ENCODE measurements at places on chromosomes 12 and 14.

DNA sequence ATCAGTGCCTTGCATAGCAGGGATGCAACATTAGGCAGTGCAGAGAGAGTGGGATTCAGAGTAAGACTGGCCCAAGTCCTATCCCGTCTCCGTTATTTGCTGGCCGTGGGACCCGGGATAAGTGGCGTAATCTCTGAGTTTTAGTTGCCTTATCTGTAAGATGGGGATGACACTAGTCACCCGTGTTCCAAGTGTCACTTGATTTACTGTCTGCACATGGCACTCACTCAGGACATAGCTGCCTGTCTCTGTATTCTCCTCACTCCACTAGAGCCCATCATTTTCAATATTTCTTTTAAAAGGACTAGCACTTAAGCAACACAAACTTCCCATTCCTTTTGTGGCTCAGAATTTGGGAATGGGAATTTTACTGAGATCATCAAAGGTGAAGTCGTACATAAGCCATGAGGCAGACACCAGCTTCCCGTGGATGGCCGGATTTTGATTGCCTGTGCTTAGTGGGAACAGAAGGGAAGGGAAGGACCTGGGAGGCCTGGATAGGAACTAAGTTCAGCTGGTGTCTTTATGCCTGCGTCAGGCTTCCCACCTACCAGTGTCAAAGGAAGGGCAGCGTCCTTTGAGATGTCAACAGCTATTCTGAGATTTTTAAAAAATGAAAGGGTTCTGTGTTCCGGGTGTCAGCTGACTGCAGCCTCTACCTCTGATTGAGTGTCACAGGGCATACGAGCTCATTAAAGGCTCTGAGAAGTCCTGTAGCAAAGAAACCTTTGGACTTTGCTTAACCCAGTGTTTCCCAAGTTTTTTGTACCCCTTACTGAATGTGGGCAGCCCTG lies 361.4 kb downstream of the CACNA1C start:
- no peak for DNase-seq

- no peak for DNase-seq
These were observed 50.7 kb upstream of the DLK1 start for GRCh38 chr14:100675699-100676684.

- no peak for DNase-seq
These were observed 20.5 kb upstream of the DUSP6 start for GRCh38 chr12:89372584-89373370.

GRCh38 chr12:111788178-111788654 lies 21.5 kb downstream of the ALDH2 start:
- DNase-seq, result no peak

- DNase-seq, result no peak
These were observed 34.5 kb downstream of the USP44 start for GRCh38 chr12:95516757-95517156.

DNA sequence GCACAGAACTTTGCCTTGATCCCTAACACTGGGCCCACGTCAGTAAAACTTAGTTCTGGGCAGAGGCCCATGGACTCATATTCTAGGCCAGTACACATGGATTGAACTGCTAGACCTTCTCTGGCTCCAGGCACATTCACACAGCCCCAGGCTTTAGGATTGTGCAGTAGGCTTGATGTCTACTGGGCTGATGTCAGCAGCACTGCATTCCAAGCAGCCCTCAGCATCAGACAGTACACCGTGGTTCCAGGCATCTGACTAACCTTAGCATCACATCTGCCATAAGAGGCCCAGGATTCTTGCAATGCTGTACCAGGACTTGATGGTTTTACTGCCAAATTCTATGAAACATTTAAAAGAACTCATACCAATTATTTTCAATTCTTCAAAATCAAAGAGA lies 301.9 kb downstream of the CCER1 start:
- DNase-seq, result no peak

DNA sequence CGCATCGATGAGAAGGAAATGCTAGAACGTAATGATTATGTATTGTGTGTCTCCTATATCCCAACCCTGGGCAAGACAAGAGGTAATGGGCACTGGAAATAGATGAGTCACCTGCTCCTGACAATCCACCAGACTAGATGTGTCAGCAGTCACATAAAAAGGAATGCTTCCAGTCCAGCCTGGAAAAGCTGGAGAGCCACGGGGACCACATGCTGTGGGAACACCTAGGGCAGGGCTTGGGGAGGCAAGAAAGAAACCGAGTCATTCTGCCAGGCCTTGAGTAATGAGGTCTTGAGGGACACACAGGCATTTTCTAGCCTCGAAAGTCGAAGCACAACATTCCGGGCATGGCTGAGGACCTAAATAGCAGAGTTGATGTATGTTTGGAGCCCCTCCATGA lies 716.7 kb upstream of the TMEM132C start:
- no peak for DNase-seq

- no peak for DNase-seq
These were observed 91.9 kb downstream of the PCNX1 start for GRCh38 chr14:70999117-70999516.

DNA sequence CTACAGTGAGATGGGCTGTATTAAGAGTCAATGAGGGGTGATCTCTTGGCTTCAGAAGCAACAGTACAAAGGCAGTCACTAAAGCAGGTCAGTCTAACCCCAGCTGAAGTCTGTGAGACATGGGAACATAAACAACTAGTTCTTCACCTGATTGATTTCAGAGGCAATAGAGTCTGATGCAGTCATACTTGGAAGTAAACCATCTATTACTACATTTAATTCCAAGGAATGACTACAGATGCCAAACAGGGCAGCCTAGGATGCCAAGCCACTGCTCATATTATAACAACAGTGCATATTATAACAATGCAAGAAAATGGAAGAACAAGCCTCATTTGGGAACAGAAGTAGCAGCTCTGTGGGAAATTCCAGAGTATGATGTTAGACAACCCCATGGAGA lies 35.8 kb downstream of the GRIN2B start:
- no peak for DNase-seq

GRCh38 chr12:49331380-49332222 lies 5.4 kb downstream of the C1QL4 start:
- DNase-seq, result no peak

DNA sequence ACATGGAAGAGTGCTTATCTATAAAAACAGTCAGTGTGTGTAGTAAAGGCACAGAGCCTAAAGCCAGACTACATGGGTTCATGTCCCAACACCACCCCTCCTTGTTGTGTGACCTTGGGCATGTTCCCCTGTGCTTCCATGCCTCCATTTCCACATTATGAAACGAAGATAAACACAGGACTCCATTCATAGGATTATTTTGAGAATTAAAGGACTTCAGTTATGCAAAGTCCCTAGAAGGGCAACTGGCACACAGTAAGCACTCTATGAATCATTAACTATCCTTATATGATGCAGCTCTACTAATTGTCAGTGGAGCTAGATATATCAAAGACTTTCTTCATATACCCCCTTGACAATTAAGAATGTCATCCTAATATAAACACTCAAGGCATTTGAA lies 17.8 kb downstream of the IFNG-AS1 start:
- DNase-seq, result no peak
